ENCODE measurements at places on chromosomes 3 and 15.

DNA sequence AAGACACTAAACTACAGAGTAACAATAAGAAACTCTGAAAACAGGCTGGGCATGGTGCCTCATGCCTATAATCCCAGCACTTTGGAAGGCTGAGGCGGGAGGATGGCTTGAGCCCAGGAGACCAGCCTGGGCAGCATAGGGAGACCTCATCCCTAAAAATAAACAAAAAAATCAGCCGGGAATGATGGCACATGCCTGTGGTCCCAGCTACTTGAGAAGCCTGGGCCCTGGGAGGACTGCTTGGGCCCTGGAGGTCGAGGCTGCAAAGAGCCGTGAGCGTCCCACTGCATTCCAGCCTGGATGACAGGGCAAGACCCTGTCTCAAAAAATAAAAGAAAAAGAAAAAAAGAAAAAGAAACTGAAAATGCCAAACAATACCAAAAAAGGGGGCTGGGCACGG lies 55.4 kb downstream of the TMCC1 start:
- no peak overlapping the region for H3K4me3 ChIP-seq
- no peaks in the 10 kb centered on the region for H3K27me3 ChIP-seq
- peaks cover 8% of the 10 kb centered on the region for H3K36me3 ChIP-seq
- no peak overlapping the region for H3K27ac ChIP-seq
- no peak for DNase-seq

GRCh38 chr3:139225548-139225947 lies 118.3 kb upstream of the MRPS22 start:
- no peak overlapping the region for H3K4me3 ChIP-seq
- no peak overlapping the region for H3K27ac ChIP-seq
- H3K36me3 ChIP-seq: no peaks in the 10 kb centered on the region
- DNase-seq: no peak

- no peaks in the 10 kb centered on the region for H3K36me3 ChIP-seq
- no peak overlapping the region for H3K27ac ChIP-seq
- no peak overlapping the region for H3K4me3 ChIP-seq
- H3K27me3 ChIP-seq: no peaks in the 10 kb centered on the region
- no peak for DNase-seq
- no peaks in the 10 kb centered on the region for H3K4me1 ChIP-seq
Observed at GRCh38 chr3:104526901-104527401, 839.8 kb upstream of the ALCAM start.

GRCh38 chr3:184156522-184156955 lies 1.4 kb downstream of the DVL3 start:
- no peaks in the 10 kb centered on the region for H3K36me3 ChIP-seq
- H3K4me3 ChIP-seq: peak overlapping the region; percentile 69
- peaks cover 21% of the 10 kb centered on the region for H3K4me1 ChIP-seq

All from thymus (tissue), 14 donors.